Non-pigmented ciliary epithelial cell (primary cell): ENCODE measurements at places on chromosomes 16 and 17.

- DNase-seq, result no peak
Observed at GRCh38 chr17:8859804-8860430, 7.6 kb downstream of the PIK3R6 start.

DNA sequence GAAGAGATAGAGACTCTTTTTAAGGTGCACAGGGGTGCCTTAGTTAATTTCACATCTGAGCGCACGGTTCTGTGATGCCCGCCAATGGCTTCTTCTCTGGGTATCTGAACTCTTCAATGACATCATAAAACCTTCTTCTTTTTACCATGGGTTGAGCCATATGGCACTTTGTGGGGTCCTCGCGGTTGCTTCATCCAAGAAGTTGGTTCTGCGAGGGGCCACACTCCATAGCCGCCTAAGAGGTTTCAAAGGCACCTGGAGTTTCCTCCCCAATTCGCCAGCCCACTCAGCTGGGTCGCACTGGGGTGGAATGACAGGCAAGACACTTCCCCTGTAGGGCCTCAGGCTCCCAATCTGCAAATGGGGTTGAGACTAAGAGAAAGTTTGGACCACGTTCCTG, 10.4 kb upstream of the MT4 start:
- no peak for DNase-seq

GRCh38 chr17:82097184-82097918, 685 bp downstream of the FASN start:
- no peak for DNase-seq

DNA sequence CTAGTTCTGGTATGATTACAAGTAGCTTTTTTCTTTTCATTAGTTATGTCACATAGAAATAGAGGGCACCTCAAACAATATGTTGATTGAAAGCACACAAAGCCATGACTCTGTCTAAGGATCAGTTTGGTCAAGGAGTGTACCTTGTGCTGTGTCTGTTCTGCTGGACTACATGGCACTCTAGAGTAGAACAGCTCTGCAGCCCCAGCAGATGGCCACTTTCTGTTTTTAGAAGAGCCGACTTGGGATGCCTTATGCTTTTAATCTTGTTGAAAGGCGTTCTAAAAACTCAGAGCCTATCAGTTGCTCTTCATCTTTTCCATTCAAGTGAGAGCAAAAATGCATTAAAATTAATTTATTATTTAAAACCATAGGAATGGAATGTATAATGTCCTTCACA, 49.3 kb upstream of the CA10 start:
- no peak for DNase-seq

DNA sequence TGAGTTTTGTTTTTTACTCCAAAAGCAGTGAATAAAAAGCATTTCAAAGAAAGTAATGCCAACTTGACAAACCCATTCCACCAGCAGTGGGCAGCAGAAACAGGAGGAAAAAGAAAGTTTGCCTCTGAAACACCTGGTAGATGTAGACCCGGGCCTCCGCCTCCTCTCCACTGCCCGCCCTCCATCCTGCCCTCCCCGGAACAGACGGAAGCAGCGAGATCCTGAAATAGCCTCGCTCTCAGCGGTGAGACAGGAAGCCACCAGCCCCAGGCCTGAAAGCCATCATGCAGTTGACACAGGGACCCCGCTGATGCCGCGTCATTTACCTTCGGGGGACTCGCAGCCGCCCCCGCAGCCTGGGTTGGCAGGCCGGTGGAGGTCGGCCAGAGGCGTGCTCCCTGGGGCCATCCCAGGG, 67.8 kb downstream of the C16orf78 start:
- DNase-seq, result no peak

GRCh38 chr17:2786176-2786881, 9.9 kb upstream of the RAP1GAP2 start:
- peak; percentile 26 for DNase-seq

- no peak for DNase-seq
Observed at GRCh38 chr16:57562066-57562465, 19.6 kb downstream of the ADGRG5 start.

- DNase-seq, result no peak
Observed at GRCh38 chr17:40224718-40225550, 5.8 kb downstream of the WIPF2 start.

- DNase-seq, result no peak
Observed at GRCh38 chr16:89375021-89375420, 115.3 kb downstream of the ANKRD11 start.

DNA sequence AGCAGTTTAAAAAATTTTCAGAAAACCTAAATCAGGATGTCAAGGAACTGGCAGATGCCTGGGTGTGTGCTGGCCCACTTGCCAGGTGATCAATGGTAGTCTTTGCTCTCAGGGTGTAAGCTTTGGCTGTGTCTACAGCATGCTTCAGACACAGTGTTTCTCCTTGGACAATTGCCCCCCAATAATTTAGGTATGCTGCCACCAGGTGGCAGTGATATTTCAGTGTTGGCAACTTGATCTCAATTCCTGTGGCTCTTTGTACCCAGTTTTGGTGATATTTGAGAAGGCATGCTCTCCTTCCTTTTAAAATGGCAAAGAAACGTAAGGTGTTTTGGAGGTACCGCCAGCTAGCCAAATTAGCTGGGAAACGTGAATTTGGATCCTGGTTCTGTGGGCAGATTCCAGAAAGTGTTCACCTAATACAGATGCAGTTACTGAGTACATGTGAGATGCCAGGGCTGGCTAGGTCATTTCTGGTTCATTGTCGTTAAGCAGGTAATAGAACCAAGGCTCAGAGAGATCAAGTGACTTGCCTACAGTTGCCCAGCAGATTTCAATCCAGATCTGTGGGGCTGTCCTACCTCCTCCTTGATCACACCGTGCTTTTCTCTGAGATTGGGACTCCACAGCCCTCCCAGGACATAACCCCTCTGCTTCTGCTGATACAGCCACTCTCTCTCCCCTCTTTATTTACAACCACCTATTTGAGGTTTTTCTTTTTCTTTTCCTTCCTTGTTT, 155.6 kb upstream of the PLCG2 start:
- DNase-seq, result no peak

DNA sequence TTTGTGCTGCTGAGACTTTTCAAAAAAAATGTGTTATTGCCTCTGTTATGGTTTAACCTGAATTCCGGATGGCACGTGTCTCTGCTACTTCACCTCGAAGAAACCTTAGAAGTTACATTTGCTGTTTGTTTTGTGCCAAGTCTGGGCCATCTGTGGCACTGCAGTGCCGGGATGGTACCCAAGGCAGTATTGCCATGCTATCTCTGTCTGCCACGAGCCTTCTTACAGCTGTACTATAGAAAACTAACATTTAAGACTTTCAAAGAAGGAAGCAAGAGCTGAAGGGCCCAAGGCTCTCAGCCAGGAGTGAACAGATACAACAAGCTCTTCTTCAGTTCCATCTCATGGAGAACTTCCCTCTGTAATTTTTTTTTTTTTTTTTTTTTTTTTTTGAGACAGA, 73.7 kb upstream of the NOL11 start:
- DNase-seq, result no peak

DNA sequence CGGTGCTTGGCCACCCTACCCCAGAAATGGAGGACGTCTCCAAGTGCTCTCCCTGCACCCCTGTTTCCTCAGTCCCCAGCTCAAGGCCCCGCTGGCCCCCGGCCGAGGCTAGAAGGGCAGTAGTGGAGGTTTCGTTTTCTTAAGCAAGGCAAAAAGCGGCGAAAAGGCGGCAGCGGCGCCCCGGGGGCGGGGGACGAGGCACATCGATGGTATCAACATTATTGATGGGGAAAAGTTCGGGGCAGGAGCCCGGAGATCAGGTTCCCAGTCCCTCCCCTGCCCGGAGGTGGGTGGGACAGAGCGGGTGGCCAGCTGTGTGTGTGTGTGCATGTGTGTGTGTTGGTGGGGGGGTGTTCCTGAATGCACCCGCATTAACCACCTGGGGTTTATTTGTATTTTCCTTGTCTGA, 4.1 kb upstream of the SALL1 start:
- no peak for DNase-seq

- DNase-seq, result no peak
Observed at GRCh38 chr17:28180449-28180848, 138.0 kb downstream of the NLK start.

- no peak for DNase-seq
Observed at GRCh38 chr16:55411231-55411630, 67.8 kb upstream of the MMP2 start.
